ENCODE measurements at places on chromosomes 7 and 10.

DNA sequence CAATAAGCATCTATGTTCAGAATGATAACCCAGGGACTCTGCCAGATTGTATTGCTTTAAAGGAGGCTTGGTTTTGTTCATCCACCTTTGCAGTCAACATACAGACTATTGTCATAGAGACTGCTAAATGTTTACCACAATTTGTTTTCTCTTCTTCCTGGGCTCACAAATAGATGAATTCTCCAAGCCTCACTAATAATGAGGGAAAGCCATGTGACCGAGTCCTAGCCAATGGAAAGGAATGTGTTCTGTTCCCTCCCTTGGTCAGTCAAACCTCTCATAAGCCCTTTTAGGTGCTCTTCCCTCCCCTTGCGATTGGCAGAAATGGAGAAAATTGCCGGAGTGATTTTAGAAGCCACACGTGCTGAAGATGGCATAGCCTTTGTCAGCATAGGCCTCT is 136.9 kb downstream of the RTKN2 start:
- no peak for DNase-seq

DNA sequence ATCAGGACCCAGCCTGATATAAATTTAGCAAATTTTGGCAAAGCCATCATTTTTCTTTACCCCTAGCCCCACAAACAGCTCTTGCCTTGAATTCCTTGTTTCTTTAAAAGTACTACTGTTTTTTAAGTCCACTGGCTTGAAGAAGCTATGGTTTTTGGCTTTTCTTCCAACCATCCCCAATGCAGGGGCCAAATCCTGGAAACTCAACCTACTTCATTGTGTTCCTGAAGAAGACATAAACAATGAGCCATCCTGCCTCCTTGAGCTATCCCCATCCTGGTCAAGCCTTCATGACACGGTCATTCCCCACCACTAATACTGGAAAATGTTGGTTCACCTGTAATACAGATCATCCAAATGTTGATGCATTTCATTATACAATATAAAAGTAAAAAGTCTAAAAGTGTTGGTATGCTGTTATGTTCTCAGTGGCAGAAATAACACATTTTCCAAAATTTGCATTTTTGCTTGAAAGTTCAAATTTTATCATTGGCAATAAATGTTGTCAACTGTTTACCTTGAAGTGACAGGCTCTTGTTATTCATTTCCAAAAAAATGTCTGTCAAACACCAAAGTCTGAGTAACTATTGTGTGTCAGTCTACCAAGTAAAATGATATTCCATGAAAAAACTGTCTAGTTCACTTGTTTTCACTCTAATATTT is 92.2 kb downstream of the DOCK4 start:
- no peak for DNase-seq

DNA sequence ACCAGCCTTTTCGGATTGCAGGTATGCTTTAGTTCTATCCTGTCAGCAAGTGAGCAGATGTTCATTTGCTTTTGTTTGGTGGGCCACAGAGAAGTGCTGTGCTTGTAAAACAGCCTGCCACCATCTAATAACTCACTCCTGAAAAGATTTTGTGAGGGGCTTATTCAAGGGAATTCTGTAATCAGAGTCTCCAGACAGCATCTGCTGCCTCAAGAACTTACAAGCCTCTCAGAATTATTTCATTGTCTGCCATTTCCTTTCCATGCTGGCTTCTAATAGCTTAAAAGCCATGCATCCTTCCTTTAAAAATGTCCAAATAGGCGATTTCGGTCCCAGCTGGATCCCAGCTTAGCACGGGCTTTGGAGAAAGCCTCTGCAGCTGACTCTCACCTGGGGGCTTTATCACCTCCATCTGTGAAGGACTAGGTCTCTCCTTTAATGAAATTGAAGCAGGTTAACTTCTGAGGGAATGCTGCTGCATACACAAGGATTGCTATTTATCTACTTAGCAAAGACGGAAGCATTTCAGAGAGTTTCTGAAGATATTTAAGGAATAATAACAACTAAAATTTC is 48.0 kb downstream of the MALRD1 start:
- DNase-seq: no peak

DNA sequence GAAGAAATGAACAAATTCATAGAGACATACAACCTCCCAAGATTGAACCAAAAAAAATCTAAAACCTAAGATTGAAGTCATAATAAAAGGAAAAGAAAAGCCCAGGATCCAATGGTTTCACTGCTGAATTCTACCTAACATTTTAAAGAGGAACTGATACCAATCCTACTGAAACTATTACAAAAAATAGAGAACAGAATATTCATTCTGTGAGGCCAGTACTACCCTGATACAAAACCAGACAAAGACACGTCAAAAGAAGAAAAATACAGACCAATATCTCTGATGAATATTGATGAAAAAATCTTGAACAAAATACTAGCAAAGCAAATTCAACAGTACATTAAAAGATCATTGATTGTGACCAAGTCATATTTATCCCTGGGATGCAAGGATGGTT is 128.5 kb upstream of the STEAP1 start:
- DNase-seq: no peak

DNA sequence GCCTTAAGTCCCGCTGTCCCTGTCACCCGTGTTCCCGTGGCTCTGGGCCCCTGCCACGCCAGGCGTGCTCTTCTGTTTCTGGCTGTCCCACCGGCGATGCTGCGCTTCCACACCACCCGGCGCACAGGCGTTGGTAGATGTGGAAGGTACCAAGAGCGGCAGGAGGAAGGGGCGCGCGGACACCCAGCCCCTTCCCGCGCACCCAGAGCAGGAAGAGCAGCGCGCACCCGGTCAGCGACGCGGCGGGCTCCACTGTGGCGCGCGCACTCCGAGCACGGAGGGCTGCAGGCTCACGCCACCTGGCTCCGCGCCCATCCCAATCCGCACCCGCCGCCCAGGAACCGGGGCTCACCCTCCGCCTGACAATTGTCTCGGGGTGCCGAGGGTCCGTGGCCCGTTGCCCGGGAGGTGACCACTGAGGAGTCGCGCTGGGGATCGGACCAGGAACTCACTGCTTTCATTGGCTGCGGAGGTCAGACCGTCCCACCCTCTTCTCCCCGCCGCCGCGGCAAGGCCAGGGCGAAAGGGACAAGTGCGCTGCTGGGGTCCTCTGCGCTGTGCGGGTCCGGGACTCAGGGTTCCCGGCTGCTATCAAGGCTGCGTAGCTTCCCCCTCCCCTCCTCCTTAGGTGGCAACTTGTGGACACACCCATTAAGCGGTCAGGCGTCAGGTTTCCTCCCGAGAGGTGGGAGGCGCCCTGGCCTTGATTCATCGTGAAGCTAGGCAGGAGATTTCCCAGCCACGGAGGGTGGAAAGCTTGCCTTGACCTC is 121.6 kb upstream of the ZNF92 start:
- DNase-seq: no peak

DNA sequence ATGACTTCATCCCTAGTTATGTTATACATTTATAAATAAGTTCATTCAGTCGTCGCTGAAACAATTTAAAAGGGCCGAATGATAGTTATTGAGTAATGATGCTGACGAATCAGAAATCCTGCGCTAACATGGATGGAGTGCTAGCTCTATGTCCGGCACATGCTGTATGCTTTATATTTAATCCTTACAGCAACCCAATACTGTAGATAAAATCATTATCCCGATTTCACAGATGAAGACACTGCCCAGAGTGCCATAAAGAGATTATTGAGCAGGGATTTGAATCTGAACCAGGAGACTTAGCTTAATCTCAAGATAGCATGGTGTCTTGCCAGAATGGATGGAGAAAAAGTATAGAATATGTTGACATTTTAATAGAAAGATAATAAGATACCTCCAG is 1.1 kb upstream of the ICA1 start:
- no peak for DNase-seq

- no peak for DNase-seq
These were observed 145.8 kb downstream of the DNAJB6 start for GRCh38 chr7:157482517-157483087.

GRCh38 chr10:5855979-5856700 is 33.6 kb downstream of the ANKRD16 start:
- no peak for DNase-seq

- DNase-seq: no peak
These were observed 13.1 kb downstream of the TSPAN15 start for GRCh38 chr10:69464401-69464800.

GRCh38 chr7:114889646-114890285 is 32.1 kb upstream of the MDFIC start:
- no peak for DNase-seq

- DNase-seq: no peak
These were observed 6.8 kb upstream of the MYOZ1 start for GRCh38 chr10:73647875-73648651.

- DNase-seq: peak; percentile 18
These were observed 1.8 kb downstream of the LAMB1 start for GRCh38 chr7:108000875-108001763.

DNA sequence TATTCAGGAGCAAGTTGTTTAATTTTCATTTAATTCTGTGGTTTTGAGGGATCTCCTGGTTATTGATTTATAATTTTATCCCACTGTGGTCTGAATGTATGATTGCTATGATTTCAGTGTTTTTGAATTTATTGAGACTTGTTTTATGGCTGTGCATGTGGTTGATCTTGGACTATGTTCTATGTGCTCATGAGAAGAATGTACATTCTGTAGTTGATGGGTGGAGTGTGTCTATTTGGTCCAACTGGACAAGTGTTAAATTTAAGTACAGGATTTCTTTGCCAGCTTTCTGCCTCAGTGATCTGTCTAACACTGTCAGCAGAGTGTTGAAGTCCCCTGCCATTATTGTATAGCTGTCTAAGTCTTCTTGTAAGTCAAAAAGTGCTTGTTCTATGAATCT is 34.8 kb upstream of the KIF5B start:
- DNase-seq: no peak

- DNase-seq: no peak
These were observed 26.2 kb downstream of the VSTM4 start for GRCh38 chr10:49089152-49089551.

DNA sequence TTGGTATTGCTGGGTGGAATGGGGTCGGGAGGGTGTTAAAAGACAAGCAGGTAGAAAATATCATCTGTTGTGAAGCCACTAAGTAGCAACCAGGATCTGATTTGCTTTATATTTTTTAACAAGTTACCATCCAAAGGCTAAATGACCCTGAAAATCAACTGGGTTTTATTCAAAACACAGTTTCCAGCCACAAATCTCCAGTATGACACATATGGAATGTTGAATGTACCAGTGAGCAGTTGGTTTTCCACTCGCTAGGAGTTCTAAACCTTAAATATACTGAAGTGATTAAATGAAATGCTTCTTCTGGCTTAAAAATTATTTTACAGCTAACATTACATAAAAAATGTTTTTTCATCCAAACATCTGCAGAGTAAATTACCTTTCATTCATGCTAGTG is 112.5 kb downstream of the PDE1C start:
- DNase-seq: no peak

DNA sequence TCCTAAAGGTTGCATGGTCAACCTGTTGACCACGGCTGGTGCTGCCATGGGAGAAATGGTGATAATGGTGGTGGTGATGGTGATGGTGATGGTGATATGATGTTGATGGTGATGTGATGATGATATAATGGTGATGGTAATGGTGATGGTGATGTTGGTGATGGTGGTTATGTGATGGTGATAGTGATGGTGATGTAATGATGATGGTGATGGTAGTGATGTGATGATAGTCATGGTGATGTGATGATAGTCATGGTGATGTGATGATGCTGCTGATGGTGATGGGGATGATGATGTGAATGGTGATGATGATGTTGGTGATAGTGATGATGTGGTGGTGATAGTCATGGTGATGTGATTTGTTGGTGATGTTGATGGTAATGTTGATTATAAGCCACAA is 23.9 kb downstream of the POU6F2 start:
- no peak for DNase-seq

DNA sequence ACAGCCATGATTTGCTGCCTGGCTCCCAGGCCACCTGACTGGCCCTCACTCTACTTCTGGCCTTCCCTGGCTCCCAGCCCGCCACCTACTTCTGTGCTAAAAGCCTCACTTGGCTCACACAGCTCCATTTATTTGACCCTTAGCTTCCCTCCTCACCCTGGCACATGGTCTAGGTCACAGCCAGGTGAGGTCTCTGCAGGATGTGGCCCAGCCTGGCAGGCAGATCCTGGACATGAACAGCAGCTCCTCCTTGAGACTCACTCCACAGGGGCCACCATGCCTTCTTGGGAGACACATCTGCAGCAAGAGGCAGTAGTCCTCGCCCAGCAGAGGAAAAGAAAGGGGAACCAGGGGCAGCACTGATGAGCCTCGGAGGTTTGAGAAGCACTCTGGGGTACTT is 64.6 kb downstream of the GRID1 start:
- no peak for DNase-seq

DNA sequence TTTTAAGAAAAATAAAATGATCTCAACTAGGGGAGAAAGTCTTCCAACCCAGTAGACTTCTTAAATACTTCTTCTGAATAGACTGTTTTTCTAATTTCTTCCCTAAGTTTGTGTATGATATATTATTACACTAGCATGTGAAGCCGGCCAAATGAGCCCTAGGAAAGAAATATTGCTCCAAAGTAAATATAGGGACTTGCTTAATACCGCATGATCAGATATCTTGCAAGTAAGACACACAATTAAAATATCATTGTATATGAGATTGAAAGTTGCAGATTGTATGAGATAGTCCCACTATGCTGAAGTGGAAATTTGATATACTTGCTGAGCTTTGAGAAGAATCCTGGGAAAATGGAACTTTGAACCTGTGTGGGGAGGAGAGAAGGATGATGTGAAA is 225.7 kb downstream of the BAMBI start:
- no peak for DNase-seq

DNA sequence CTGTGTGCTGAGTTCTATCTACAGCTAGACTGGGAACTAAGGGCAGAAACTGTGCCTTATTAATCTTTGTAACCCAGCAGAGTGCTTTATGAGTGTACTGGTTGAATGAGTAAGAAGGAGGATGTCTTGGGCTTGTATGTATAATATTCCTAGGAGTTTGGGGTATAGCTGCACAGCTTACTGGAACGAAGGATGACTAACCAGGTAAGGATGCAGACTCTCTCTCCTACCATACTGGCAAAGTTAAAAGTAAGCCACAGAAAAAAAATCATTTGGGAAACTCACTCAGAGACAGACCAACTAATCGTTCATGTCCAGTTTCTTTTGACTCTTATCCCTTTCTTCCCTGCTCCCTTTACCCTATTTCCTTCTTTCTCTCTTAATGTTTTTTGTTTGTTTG is 1.4 kb upstream of the DHTKD1 start:
- DNase-seq: no peak

- DNase-seq: no peak
These were observed 1.1 kb downstream of the RALA start for GRCh38 chr7:39624442-39624807.

DNA sequence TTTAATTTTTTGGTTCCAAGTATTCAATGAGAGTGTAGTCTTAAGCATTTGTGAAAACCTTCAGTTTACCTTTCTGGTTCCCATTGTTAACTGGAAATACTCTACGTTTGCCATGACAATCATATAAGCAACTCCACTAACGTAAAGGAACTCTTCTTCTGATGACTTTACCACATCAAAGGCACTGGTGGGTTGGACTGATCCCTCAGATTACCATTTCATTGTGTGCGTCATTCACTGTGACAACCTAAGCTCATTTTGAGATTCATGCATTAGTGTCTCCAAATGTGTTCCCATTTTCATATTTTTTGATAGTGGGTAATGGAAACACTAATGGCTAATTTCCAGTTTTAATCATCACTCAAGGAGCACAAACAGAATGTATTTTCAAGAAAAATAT is 119.9 kb upstream of the COL1A2 start:
- no peak for DNase-seq
